Activated CD4-positive, alpha-beta T cell treated with anti-CD3 and anti-CD28 coated beads, Interleukin-2, amount 10 ng/mL, durations not matched to agents 7 days and 5 days (primary cell): ENCODE measurements at places on chromosomes 2 and 18.
A peak's percentile ranks its signal among the peaks of the same experiment; 100 is the strongest.

- no peak for DNase-seq
Observed at GRCh38 chr2:174120346-174120745, 128.0 kb downstream of the OLA1 start.

DNA sequence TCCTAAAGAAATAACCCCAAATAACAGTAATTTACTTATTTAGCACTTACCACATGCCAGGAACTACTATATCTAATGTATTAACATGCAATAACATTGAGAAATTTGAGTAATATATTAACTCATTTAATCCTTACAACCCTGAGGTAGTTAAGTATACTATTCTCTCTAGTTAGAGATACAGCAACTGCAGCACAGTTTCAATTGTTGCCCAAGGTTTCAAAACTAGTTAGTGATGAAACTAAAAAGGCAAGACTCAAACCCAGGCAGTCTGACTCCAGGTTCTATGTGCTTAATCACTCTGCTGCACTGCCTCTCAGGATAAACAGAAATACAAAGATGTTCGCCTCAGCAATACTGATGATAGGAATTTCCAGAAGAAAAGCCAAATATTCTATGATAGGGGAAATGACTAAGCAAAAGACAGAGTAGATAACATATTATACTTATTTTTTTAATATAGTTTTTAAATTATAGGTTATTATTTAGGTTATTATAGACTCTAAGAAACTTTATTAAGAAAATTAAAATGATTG lies 88.0 kb downstream of the SS18 start:
- no peak for DNase-seq

DNA sequence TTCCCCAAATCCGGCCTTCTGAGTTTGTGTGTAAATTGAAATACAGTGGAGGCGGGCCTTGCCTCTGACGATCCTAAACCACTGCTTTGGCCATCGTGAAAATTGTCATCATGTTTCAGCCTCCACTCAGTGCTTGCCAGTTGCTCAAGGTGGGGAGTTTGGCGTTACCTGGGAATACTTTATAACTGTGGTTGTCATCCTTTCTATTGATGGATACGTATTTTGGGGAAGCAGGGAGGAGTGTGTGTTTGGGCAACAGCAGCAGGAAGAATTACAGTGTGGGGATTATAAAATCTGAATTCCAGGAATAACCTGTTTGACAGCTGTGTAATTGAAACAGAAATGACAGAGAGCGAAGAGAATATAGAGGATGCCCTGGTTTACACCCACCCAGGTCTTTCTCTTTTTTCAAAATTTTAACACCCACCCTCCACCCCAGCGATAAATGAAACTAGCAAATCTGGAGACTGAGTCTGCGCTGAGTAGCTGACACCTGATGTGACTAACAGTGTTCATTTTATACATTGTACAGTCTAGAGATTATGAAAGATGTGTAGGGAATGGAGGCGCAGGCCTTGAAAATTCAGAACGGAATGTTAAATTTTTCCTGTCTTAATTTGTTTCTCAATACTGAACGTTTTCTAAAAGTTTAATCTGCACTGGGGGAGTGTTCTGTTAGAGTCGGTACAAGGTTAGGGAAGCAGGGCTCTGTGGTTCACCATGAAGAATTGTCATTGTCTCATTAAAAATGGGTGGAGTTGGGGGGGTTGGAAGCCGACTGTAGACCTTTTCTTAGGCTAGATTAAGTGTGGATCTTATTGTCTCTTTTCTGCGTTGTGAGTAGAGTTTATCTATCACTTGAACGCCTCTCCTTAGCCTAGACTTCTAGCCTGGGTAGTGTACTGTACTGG lies 1.6 kb downstream of the MAP4K4 start:
- DNase-seq: peak; percentile 28

GRCh38 chr2:47187069-47187468 lies 32.0 kb upstream of the STPG4 start:
- no peak for DNase-seq

DNA sequence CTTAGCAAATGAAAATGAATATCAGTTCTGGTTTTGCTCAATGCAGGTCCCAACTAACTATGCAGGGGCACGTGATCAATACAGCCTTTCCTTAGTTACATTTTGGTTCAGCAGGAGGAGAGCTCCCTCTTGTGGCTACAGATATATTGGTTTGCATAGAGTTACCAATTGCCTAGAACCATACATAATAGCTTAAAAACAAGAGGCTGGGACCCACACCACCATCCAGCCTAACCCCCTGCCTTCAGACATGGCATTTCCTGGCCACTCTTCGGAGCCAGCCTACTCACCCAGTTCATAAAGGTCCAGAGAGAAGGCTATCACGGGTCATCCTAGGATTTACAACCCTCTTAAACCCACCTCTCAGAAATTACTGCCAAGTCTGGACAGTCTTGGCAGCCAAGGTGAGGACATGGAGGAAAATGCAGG lies 10.5 kb downstream of the CCDC93 start:
- DNase-seq: peak; percentile 78

DNA sequence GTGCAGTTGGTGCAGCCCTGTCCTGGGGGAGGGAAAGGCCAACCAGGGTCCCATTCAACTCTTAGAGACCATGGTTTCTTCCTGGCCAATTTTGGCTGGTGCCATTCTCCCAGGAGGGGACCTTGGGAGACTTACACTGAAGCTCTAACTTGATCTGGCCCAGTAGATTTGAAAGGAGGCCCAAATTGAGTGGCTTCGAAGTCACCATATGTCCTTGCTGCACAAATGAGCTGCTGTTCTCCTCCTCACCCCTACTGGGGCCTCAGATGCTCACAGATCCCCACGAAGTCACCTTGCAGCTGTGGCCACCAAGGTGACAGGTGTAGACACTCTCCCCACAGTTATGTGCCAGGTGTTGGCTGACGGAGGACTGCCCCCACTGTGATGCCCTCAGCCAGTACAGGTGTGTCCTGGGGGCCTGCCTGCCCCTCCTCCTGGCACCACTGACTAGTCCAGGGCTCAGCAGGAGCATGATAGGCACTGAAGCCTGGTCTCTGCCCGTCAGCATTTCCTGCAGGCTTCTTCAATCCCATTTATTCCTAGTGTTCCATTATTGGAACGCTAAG lies 4.7 kb upstream of the C2orf72 start:
- no peak for DNase-seq

DNA sequence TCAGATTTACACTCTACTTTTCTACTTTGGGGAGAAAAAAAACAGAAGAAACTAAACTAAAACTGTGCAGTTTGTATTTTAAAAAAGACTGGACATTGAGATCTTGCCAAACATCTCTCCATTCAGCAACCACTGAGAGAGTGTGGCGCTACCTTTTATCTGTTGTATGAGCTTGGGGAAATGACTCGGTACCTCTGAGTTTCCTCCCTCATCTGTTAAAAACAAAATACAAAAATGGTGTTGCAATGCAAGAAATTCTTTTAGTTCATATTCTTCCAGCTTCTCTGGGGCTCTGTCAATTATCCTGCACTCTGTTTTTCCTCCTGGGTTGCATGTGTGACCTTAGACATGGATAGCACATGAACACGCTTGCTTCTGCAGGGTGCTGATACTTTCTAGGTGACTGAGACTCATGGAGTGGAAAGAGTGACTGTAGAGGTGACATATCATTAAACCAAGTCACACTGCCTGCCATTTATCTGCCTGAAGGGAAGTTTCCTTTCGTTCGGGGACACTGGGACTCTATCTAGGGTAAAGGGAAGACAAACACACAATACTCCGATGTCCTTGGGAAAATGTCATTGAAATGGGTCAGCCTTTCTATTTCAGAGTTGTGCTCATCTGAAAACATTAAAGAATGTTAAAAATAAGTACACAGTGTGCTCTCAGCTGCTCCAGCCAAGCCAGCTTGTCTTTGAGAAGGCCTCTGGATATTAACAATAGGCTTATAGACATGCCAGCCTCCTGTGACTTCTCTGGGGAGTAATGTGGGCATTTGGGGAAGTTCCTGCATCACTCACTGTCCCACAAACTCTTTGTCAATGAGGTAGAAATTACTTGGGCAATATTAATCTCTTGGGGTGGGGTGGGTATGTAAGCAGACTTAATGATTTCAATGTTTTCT lies 91.4 kb downstream of the TRIB2 start:
- DNase-seq: no peak

- no peak for DNase-seq
Observed at GRCh38 chr2:200850512-200851256, 13.8 kb downstream of the CLK1 start.

DNA sequence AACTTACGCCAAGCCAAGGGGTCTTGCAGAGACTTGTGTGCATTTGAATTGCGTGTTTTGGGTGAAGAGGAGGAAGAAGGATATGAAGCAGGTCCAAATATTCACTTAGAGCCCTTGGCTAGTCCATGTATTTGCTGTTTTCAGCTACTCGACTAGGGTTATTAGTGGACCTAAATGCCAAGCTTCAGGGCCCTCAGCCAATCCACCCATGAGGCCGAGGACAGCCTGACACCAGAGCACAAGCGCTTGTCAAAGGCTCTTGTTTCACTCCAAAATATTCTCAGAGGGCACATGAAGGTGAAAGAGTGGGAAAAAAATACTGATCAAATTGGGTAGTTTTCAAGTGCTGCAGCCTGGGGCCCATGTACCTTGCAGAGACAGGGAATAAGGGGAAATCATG lies 174.8 kb upstream of the ACAA2 start:
- DNase-seq: no peak

GRCh38 chr2:215884451-215885087 lies 128.8 kb downstream of the MREG start:
- no peak for DNase-seq

- DNase-seq: no peak
Observed at GRCh38 chr2:7061921-7062320, 144.7 kb downstream of the RNF144A start.

DNA sequence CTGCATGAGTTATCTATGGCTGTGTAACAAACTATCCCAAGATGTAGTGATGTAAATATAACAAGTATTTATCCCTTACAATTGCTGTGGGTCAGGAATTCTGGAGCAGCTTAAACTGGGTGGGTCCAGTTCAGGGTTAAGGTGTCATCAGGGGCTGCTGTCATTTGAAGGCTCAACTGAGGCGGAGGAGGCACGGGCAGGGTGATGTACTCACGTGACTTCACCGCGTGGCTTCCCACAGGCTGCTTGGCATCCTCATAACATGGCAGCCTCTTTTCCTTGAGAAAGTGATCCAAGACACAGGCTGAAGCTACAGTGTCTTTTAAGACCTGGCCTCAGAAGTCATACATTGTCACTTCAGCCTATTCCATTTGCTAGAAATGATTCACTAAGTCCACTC lies 125.8 kb downstream of the PTGR3 start:
- DNase-seq: no peak
